Lung (tissue), 17 donors: ENCODE measurements at places on chromosomes 2 and 18. TPM values are rescaled to one million over a fixed set of nuclear protein-coding genes. Genes with fewer than 3 reads are reported as not detected.

- no peak for DNase-seq
Measured at GRCh38 chr2:1454346-1454745, 41.1 kb downstream of the TPO start.

- DNase-seq: no peak
Measured at GRCh38 chr2:43082903-43083677, 143.3 kb downstream of the ZFP36L2 start.

- DNase-seq: no peak
Measured at GRCh38 chr2:158391876-158392275, 64.7 kb downstream of the CCDC148 start.

DNA sequence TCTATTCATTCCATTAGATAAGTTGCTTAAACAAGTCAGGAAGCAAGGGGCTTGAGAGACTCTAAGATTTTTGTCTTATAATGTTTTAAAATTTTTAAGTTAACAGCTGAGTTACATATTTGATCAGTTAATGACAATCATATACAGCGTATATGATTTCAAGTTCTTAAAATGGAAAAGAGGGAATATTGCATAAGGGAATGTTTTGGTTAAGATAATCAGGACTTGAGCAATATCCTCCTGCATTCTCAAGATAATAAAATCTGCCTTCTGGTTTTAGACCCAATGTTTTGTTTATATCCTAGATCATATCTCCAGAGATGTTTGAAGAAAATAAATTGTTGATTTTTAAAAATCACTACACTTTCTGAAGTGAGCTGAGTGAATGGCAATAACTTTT, 13.4 kb upstream of the DYNC1I2 start:
- peak; percentile 92 for DNase-seq

Gene GKN2
- 103 TPM for total RNA-seq

Gene ELOA2
- not detected for total RNA-seq

Gene IL1R1
- 163 TPM for total RNA-seq

DNA sequence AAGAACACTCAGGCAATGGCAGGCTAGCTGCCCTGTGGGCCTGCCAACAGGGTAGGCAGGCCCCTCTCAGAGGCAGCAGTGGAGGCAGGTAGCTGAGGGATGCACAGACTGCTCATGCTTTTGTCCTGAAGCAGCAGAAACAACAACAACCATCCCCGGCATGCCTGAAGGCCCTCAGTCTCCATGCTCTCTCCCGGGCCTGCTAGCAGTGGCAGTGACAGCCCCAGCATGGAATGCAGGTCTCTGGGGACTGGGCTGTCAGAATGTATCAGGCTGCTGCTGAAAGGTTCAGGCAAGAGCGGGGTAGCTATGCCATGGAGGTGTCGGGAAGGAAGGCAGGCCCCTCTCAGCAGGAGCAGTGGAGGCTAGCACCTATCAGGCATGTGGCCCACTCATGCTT, 209.8 kb downstream of the KCNJ3 start:
- DNase-seq: no peak

GRCh38 chr18:27887711-27888495, 289.0 kb downstream of the CDH2 start:
- DNase-seq: no peak
